ENCODE measurements at places on chromosomes 3 and 15. TPM values are rescaled to one million over a fixed set of nuclear protein-coding genes. Genes with fewer than 3 reads are reported as not detected.

IL17RB gene
- 8.7 TPM for polyA plus RNA-seq

CLDN18 gene
- polyA plus RNA-seq, result not detected

CCDC54 gene
- not detected for polyA plus RNA-seq

CCR1 gene
- 1.3 TPM for polyA plus RNA-seq

TMEM62 gene
- 7.6 TPM for polyA plus RNA-seq
